CD14-positive monocyte (primary cell): ENCODE measurements at places on chromosomes 2 and 18.

- no peak for DNase-seq
Observed at GRCh38 chr2:207772081-207772843, 2.6 kb upstream of the FZD5 start.

GRCh38 chr2:188292348-188293239 is 920 bp downstream of the GULP1 start:
- no peak for DNase-seq

- no peak for DNase-seq
Observed at GRCh38 chr2:119606674-119607073, 62.4 kb downstream of the CFAP221 start.

DNA sequence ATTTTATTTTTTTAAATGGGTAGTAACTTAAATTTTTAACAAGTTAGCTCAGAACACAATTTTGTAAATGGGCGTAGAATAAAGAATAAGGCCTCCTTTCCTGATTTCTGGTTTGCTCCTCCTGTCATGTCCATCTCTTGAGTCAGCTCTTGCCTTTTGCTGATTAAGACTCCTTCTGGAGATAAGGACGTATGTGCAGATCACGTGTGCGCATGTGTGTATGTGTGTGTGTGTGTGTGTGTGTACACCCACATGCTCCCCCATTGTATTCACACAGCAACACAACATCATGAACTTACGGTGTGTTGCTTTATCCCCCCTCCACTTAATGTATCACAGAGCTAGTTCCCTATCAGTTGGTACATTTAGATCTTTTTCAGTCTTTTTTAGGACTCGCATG is 182.9 kb downstream of the PRKCE start:
- no peak for DNase-seq

- no peak for DNase-seq
Observed at GRCh38 chr2:217271813-217272212, 411.9 kb upstream of the TNP1 start.

GRCh38 chr18:3172097-3172496 is 47.7 kb downstream of the MYOM1 start:
- DNase-seq, result peak; percentile 80

DNA sequence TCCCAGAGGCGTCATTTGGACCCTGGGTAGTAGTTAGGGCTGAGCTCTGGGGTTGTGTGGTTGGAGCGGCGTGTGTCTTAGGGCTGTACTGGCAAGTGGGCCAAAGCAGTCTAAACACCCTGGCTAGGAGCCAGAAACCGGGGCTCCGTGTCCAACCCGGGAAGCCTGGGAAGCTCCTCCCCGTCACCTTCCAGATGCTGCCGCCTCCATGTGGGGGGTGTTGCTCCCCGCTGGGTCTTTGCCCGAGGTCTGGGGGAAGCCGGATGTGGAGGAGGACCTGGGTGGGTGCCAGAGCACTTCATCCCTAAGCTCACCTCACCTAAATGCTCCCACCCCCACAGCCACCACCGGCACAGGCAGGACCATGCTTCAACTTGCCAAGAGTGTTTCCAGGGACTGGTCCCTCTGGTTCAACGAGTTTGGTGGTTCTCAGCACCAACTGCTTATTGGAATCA is 25.4 kb downstream of the TET3 start:
- no peak for DNase-seq

DNA sequence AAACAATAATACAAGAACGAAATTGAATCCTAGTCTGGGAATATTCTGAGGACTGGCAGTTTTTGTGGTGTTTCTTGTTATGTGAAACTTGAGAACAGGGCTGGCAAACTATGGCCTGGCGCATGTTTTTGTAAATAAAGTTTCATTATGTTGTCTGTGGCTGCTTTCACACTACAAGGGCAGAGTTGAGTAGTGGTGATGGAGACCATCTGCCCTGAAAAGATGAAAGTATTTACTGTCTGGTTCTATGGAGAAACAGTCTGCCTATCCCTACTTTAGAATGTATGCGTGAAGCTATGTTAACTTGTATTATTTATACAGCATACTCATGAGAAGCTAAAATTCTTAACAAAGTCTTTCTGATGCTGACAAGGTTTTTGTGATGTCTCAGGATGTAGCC is 351.9 kb downstream of the LRRTM1 start:
- DNase-seq, result no peak

DNA sequence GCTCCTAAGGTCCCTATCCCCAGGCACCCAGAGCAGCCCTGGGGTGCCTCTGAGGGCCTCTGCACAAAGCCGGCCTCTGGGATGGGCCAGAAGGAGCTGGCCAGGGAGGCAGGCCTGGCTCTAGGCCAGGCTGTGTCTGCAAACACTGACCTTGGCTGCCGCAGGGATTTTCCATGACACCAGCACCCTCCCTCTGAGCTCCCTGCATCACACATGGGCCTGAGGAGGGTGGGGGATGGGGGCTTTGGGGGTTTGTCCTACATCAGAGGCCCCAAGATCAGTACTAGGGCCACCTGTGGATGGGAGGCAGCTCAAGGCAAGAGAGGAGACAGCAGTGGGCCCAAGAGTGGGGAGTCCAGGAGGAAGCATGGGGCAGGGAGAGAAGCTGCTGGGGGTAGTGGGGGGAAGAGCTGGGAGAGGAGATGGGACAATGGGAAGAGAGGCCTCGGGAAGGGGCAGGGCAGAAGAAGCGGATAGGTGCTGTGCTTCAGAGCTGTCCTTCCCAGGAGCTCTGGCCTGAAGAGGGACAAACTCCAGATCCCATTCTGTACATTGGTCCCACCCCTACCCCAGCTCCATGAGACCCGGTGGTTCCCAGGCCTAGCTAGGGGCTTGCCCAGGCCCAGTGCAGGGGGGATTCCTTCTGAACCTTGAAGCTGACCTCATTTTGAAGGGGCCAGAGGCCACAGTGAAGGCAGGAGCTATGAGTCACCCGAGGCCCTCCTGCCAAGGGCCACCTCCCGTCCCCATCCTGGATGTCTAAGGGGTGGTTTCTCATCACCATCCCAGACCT is 28.0 kb downstream of the KCNK3 start:
- DNase-seq, result no peak

- no peak for DNase-seq
Observed at GRCh38 chr2:238979636-238980035, 131.8 kb downstream of the TWIST2 start.

DNA sequence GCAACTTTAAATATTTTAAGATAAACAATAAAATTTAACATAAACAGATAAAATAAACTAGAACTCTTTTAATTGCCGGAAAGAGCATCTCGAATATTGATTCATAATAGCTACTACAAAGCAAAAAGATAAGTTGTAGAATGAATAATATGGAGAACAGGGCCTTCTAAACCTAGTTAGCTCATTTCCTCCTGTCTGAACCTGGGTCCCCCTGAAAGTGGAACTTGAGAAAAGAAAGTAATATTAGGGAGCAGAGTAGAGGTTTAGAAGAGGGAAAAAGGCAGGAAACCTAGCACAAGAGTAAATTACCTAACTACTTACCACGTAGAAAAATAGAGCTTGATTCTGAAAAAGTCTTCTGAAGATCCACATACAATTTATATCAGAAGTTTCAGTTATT is 80.7 kb upstream of the NETO1 start:
- no peak for DNase-seq

- peak; percentile 31 for DNase-seq
Observed at GRCh38 chr2:12429779-12430406, 286.8 kb upstream of the TRIB2 start.

DNA sequence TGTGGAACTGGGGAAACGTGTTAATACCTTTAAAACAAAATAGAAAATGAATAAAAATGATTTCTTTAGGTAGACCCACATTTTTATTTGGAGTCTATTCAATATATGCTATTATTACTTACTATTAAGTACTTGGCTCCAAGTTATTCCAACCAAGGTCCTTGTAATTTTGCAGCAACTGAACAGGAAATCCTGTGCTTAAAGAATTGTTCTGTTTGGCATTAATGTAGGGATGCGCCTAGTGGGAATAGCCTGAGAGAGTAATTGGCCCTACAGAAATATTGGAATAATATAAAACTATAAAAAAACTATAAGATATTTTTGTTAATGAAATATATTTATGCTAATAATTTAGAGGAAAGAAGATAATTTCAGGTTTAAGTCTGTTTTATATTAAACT is 22.9 kb upstream of the ZSWIM2 start:
- DNase-seq, result no peak
